CD8-positive, alpha-beta memory T cell (primary cell): ENCODE measurements at places on chromosomes 6 and 20. TPM values are rescaled to one million over a fixed set of nuclear protein-coding genes. Genes with fewer than 3 reads are reported as not detected.

DNA sequence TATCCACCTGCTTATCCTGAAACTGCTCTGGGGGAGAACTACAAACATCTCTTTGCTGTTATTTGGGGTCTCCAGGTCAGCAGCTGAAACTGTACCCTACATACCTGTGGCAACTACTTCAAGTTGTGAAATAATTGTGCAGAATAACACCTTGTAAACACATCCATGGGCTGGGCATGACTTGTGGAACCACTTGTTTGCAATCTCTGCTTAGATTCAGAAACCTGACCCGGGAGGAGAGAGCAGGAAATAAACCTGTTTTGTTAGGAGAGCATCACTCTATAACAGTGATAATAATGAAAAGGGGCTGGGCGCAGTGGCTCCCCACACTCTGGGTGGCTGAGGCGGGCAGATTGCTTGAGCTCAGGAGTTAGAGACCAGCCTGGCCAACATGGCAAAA, 183.1 kb downstream of the NFATC2 start:
- no peaks in the 10 kb centered on the region for H3K27me3 ChIP-seq
- DNase-seq, result no peak
- H3K4me1 ChIP-seq, result no peaks in the 10 kb centered on the region
- no peak overlapping the region for H3K27ac ChIP-seq

DNA sequence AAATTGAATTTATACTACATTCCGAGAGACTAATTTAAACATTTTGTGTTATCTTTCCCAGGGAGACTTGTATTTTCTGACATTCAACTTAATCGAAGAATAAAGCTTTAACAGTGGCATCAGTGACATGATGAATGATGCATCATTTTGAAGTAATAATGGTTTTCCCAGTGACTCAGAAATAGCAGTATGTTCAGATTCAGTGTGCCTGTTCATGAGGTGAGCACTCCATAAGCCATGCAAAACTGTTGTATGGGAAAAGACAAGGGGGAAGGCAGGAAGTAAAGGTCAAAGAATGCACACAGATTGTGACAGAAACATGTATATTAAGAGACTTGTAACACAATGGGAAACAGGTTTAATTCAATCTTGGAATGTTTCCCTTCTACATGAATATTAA, 1348.2 kb upstream of the GJE1 start:
- H3K27me3 ChIP-seq, result no peaks in the 10 kb centered on the region
- H3K36me3 ChIP-seq, result no peaks in the 10 kb centered on the region
- H3K27ac ChIP-seq, result no peak overlapping the region
- no peaks in the 10 kb centered on the region for H3K4me1 ChIP-seq

DNA sequence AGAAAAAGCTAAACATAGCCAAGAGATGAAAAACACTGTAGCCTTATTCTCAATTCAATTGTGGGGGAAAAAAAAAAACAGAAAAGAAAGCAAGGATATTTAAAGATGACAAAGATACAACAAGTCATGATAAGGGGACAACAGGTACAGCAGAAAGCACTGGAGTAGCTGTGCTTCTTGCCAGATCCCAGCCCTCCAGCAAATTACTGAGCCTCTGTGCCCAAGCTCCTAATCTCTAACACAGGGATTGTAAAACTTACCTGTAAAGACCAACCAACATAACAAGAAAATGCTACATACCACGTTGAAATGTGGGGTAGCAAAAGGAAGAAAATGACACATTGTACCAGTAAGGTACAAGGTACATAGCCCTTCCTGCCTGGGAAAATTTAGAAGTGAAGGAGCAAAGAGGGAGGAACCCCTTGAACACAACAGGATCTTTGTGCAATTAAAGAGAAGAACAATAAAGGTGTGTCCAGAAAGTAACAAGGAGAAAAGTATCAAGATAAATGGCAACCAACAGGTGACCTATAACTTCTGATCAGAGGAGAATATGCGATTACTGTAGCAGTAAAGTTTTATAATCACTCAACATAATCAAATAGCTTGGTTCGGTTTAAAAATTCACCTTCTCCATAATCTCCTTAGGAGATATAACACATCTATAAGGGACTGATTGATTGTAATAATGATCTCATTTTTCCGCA, 30.6 kb downstream of the PREP start:
- peaks cover 16% of the 10 kb centered on the region for H3K36me3 ChIP-seq
- no peaks in the 10 kb centered on the region for H3K27me3 ChIP-seq
- H3K27ac ChIP-seq, result no peak overlapping the region

- H3K4me3 ChIP-seq, result no peak overlapping the region
- no peaks in the 10 kb centered on the region for H3K27me3 ChIP-seq
- no peak overlapping the region for H3K27ac ChIP-seq
- H3K36me3 ChIP-seq, result no peaks in the 10 kb centered on the region
Measured at GRCh38 chr6:85961746-85962145, 319.1 kb upstream of the SYNCRIP start.

DNA sequence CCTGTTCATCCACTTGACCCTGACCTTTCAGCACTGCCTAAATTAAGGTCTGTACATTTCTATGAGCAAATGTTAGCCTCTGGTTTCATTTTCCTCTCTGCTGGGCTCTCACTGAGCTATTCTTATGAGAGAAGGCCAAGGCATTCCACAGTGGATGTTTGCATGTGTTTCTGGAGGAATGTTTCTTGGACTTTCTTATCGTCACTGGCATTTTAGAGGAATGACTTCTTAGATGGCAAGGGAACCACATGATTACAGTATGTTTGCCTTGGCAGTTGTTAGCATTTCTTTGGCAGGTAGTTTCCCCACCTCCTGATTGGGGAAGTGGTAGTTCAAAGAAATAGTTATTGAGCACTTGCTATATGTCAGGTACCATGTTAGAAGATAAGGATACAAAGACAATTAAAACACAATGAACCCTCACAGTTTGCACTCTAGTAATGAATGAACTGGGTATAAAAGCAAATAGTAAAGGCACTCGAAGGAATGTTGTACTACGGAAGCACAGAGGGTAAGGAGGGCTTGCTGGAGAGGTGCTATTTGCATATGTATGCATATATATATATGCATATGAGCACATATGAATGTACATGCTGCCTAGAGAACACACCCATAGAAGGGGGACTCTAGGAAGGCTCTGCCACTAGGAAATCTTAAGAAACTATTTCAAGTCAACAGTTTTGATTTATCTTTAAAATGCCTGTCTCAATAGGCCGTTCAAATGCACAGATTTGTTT, 307.4 kb downstream of the EYA4 start:
- DNase-seq, result no peak
- H3K4me1 ChIP-seq, result no peaks in the 10 kb centered on the region
- H3K27me3 ChIP-seq, result no peaks in the 10 kb centered on the region
- no peaks in the 10 kb centered on the region for H3K36me3 ChIP-seq

- H3K27ac ChIP-seq, result no peak overlapping the region
- no peak for DNase-seq
- no peaks in the 10 kb centered on the region for H3K27me3 ChIP-seq
- H3K4me1 ChIP-seq, result no peaks in the 10 kb centered on the region
- no peak overlapping the region for H3K4me3 ChIP-seq
Measured at GRCh38 chr20:51321343-51322163, 221.0 kb downstream of the NFATC2 start.

GRCh38 chr6:133092199-133092598, 149.0 kb upstream of the EYA4 start:
- no peaks in the 10 kb centered on the region for H3K36me3 ChIP-seq
- H3K4me3 ChIP-seq, result no peak overlapping the region
- no peaks in the 10 kb centered on the region for H3K27me3 ChIP-seq
- no peak for DNase-seq
- H3K4me1 ChIP-seq, result no peaks in the 10 kb centered on the region
- H3K27ac ChIP-seq, result no peak overlapping the region

DNA sequence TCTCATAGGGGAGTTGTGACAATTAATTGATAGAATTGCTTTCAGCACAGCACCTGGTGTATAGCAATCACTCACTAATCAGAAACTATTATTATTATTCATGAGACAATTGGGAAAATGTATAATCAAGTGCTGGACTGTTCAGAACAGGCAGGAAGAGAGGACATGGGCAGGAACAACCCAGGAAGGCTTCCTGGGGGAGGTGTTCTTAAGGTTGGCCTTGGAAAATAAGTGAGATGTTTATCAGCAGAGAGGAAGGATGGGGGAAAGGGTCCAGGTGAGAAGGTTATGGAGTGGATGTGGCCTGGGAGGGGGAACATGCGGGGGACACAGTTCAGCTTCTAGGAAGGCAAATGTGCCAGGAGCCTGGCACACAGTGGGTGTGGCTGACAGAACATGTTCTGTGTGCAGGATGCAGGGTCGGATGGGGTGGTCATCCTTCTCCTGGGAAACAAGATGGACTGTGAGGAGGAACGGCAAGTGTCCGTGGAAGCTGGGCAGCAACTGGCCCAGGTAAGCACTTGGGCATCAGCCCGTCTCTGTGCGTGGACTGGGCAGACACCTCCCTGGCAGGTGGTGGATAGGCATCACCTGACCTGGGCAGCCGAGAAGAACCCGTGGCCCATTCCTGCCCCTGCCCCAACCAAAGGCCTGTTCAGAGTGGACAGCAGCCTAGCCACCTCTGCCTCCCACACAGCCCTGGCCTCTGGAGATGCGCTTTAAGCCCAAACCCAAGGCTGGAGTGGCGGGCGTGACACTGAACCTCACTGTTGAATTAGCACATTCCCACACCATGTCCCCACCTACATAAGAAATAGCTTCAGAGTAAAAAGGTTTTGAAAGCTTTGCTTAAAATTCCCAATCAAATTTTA, 30.9 kb downstream of the RAB44 start:
- no peak overlapping the region for H3K27ac ChIP-seq
- H3K4me3 ChIP-seq, result no peak overlapping the region
- no peaks in the 10 kb centered on the region for H3K36me3 ChIP-seq
- no peaks in the 10 kb centered on the region for H3K4me1 ChIP-seq

The BTNL2 gene
- not detected for total RNA-seq

The ITPR3 gene
- 43.3 TPM for total RNA-seq

The MARCKS gene
- total RNA-seq, result 1.1 TPM

DNA sequence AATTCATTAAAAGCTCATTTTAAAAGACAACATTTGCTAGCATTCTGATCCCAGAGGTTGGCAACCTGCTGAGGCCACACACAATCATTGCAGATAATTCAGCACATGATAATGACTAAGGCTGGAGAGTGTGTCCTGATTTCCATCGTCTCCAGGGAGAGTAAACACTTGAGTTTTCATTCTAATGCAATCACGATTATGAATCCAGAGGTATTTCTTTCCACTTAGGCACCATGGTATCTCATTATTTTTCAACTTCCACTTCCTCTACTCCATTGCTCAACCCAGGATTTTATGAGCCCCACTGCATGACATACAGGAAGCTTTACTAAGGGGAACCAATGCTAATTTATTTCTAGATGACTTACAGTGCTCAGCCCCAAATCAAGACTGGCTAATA, 273.8 kb upstream of the AGPAT4 start:
- H3K4me3 ChIP-seq, result no peak overlapping the region
- no peaks in the 10 kb centered on the region for H3K36me3 ChIP-seq
- no peaks in the 10 kb centered on the region for H3K4me1 ChIP-seq
- H3K27me3 ChIP-seq, result no peaks in the 10 kb centered on the region
- H3K27ac ChIP-seq, result no peak overlapping the region

DNA sequence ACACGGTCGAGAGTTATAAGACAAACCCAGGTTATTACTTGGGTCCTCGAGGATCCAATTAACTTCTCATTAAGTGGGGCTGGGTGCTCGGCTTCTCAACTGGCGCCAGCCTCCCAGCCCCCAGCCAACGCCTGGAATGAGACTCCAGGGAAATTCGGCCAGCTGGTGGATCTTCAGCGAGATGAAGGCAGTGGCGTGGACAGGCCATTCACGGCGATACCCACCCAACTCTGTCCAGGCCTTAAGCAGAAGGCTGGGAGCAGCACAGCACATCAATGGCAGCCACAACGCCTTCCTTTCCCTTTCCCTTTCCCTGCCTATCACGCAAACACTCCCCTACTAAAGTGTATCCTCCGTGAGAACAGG, 868 bp downstream of the METTL24 start:
- H3K27ac ChIP-seq, result no peak overlapping the region
- peaks cover 5% of the 10 kb centered on the region for H3K27me3 ChIP-seq
- DNase-seq, result no peak
- H3K36me3 ChIP-seq, result no peaks in the 10 kb centered on the region
- H3K4me1 ChIP-seq, result no peaks in the 10 kb centered on the region

The RPS6KA2 gene
- 4.7 TPM for total RNA-seq

The PROKR2 gene
- not detected for total RNA-seq

The SPATA25 gene
- 1.9 TPM for total RNA-seq

DNA sequence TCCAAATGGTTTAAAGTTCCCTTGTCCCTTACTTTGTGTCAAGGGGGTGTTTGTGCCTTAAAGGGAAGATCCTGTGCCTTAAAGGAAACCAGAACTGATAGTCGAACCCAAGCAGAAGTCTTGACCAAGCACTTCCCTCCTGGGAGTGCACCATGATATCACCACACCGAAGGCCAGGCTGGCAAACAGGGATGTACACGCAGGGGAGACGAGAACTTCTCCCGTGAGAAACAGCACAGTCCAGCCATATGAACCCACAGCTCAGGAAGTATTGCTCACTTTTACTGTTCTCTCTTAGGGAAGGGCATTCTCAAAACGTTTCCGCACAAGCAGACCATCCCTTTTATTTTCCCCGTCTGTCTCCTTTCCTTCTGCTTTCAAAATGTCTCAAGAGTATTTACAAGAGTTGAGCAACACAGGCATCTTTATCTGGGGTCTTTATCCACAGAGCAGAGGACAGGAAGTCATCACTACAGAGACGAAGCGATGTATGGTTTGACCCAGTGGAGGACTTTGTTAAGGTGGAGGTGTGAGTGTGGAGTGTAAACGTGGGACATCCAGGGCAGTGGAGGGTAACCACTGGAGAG, 12.8 kb upstream of the SERPINB1 start:
- H3K36me3 ChIP-seq, result no peaks in the 10 kb centered on the region
- peak overlapping the region; percentile 85 for H3K27ac ChIP-seq
- H3K4me1 ChIP-seq, result peaks cover 65% of the 10 kb centered on the region
- DNase-seq, result no peak
- peak overlapping the region; percentile 52 for H3K4me3 ChIP-seq
- H3K27me3 ChIP-seq, result no peaks in the 10 kb centered on the region
